ENCODE measurements at places on chromosomes 16 and 17. TPM values are rescaled to one million over a fixed set of nuclear protein-coding genes. Genes with fewer than 3 reads are reported as not detected.

- no peak overlapping the region for H3K4me3 ChIP-seq
- H3K4me1 ChIP-seq: no peaks in the 10 kb centered on the region
- no peaks in the 10 kb centered on the region for H3K36me3 ChIP-seq
Measured at GRCh38 chr17:13055131-13055530, 37.3 kb upstream of the ELAC2 start.

The ZNF423 gene
- 7.8 TPM for total RNA-seq

DNA sequence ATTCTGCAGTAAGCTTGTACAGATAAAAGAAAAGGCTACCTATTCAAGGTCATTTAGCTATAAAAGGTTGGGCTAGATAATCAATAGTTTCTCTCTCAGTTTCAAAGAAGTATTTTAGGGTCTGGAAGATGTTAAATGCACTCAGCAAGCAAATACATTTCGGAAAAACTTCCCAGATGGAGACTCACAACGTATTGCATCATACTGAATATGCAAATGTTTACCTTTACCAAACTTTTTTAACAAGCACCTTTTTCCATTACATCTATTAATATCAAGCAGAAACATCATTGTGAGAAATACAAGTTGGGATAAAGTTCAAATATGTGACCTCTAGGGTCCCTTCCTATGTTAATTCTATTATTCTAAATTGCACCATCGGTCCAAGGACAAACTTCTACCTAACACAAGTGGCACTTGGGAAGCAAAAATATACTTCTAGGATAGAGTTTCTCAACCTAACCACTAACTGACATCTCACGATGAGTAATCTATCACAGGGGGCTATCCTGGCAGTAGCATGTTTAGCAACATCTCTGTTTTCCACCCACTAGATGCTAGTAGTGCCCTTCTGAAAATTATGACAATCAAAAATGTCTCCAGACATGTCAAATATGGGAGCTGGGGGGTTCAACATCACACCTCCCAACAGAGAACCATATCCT, 14.5 kb downstream of the KANSL1 start:
- no peaks in the 10 kb centered on the region for H3K36me3 ChIP-seq
- H3K27ac ChIP-seq: peak overlapping the region; percentile 71
- no peak for DNase-seq

The MYOCD gene
- 3.3 TPM for total RNA-seq

The EVPLL gene
- 2.3 TPM for total RNA-seq

The SYCE1L gene
- 4.0 TPM for total RNA-seq

DNA sequence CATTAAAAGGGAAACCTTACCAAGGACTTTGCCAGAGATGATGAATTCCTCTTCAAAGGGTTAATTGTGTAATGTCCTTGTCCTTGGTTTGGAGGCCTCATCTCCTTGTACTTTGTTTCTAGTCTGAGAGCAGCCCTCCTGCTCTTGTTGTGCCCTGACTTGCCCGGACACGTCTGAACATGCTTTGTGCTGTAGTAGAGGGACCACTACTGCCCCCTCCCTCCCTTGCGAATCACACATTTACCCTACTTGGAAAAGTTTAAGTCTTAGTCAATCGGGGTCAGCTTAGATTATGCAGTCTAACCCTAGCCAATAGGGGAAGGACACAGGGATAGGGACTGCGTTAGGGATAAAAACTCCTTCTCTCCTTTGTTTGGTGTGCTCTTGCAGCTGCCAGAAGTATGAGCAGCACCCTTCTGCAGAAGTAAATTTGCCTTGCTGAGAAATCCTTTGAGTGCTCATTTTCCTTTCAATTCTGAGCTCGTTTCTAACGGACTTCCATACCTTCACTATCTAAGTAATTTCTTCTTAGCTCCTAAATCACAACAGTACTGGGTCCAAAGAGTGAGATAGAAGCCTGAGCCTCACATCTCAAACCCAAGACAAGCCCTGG, 26.4 kb upstream of the CLEC3A start:
- H3K27me3 ChIP-seq: no peaks in the 10 kb centered on the region
- H3K27ac ChIP-seq: no peak overlapping the region
- H3K36me3 ChIP-seq: no peaks in the 10 kb centered on the region
- no peak overlapping the region for H3K4me3 ChIP-seq
- H3K4me1 ChIP-seq: no peaks in the 10 kb centered on the region

GRCh38 chr16:16062023-16062937, 112.9 kb downstream of the ABCC1 start:
- no peaks in the 10 kb centered on the region for H3K4me1 ChIP-seq
- H3K27me3 ChIP-seq: no peaks in the 10 kb centered on the region
- H3K27ac ChIP-seq: no peak overlapping the region

DNA sequence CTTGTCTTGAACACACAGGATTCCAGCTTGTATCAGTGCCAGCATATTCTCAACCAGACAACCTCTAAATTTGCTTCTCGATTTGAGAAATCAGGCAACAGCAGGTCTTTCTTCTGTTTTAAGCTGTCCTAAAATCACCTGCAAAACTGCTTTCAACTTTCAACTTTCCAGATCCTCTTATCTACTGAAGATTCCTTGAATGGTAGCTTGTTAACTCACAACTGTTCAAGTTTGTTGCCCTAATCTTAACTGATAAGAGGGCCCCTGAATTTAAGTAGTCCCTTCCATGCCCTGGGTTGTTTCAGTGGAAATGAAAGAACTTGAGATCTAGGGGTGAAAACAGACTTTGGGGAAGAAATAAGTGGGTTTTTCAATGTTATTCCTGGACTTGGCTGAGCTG, 57.2 kb downstream of the CHD9 start:
- H3K4me3 ChIP-seq: no peak overlapping the region
- H3K27ac ChIP-seq: no peak overlapping the region
- no peak for DNase-seq
- H3K27me3 ChIP-seq: no peaks in the 10 kb centered on the region

The SUMO2 gene
- 344 TPM for total RNA-seq

The TMEM204 gene
- 26.6 TPM for total RNA-seq

- no peak overlapping the region for H3K4me3 ChIP-seq
- H3K36me3 ChIP-seq: no peaks in the 10 kb centered on the region
- H3K27me3 ChIP-seq: no peaks in the 10 kb centered on the region
- H3K27ac ChIP-seq: no peak overlapping the region
- H3K4me1 ChIP-seq: no peaks in the 10 kb centered on the region
Measured at GRCh38 chr16:26087091-26087490, 395.3 kb downstream of the HS3ST4 start.

GRCh38 chr17:71899317-71899716, 221.5 kb upstream of the SOX9 start:
- no peaks in the 10 kb centered on the region for H3K4me1 ChIP-seq
- no peaks in the 10 kb centered on the region for H3K36me3 ChIP-seq
- H3K4me3 ChIP-seq: no peak overlapping the region
- H3K27me3 ChIP-seq: no peaks in the 10 kb centered on the region

GRCh38 chr16:29028457-29029167, 43.8 kb downstream of the LAT start:
- H3K27me3 ChIP-seq: no peaks in the 10 kb centered on the region
- H3K4me1 ChIP-seq: no peaks in the 10 kb centered on the region
- H3K36me3 ChIP-seq: no peaks in the 10 kb centered on the region
- H3K27ac ChIP-seq: no peak overlapping the region
- H3K4me3 ChIP-seq: no peak overlapping the region

DNA sequence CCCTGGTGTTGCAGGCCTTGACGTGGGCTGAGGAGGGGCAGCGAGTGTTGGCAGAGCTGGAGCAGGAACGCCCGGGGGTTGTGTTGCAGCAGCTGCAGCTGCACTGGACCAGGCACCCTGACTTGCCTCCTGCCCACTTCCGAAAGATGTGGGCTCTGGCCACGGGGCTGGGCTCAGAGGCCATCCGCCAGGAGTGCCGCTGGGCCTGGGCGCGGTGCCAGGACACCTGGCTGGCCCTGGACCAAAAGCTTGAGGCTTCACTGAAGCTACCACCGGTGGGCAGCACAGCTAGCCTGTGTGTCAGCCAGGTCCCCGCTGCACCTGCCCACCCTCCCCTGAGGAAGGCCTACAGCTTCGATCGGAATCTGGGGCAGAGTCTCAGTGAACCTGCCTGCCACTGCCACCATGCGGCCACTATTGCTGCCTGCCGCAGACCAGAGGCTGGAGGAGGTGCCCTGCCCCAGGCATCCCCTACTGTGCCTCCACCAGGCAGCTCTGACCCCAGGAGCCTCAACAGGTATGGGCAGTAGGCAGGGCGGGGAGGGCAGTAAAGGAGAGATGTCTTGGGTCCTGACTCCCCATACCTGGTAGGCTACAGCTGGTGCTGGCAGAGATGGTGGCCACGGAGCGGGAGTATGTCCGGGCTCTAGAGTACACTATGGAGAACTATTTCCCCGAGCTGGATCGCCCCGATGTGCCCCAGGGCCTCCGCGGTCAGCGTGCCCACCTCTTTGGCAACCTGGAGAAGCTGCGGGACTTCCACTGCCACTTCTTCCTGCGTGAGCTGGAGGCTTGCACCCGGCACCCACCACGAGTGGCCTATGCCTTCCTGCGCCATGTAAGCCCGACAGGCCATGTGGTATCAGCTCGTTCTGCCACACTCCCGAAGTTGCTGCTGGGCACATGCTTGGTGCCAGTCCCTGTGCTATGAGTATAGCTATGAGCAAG, 5.6 kb downstream of the PLEKHG4 start:
- peaks cover 1% of the 10 kb centered on the region for H3K4me1 ChIP-seq
- H3K27ac ChIP-seq: no peak overlapping the region
- no peak overlapping the region for H3K4me3 ChIP-seq

DNA sequence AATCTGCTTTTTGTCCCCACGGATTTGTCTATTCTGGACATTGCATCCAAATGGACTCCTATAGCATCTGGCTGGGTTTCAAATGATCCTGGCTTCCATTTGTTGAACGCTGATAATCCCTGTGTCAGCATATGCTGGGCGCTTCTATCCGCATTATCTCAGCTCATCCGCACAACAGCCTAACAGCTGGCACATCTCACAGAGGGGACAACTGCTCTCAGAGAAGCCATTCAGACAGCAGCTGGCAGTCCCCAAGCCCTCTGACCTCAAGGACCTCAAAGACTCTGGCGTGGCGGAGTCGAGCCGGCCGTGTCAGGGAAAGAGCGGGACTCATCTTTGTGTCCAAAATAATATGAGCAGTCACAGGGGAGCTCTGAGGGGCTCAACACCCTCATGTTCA, 82.3 kb downstream of the NT5M start:
- no peak overlapping the region for H3K4me3 ChIP-seq
- no peaks in the 10 kb centered on the region for H3K36me3 ChIP-seq

The SOCS1 gene
- total RNA-seq: 11.8 TPM

The PROCA1 gene
- total RNA-seq: 2.0 TPM

The SNAI3 gene
- 1.9 TPM for total RNA-seq

DNA sequence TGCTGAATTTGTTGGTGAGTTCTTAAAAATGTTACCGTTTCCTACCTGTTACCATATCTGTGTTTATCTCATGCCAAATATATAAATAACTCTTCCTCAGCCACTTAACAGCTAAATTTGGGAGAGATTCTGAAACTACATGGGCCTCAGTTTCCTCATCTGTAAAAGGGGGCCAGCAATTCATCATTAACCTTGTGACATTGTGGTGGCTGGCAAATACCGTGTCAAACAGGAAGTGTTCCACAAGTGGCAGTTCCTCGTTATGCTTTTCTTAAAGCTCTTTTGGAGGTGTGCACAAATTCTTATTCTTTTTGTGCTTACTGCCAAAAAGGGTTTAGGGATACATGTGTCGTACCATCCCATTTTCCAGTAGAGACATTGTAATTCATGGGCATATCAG, 220.4 kb upstream of the CACNG5 start:
- no peak for DNase-seq
- H3K27ac ChIP-seq: no peak overlapping the region
- no peaks in the 10 kb centered on the region for H3K36me3 ChIP-seq

The TP53TG3B gene
- total RNA-seq: not detected

DNA sequence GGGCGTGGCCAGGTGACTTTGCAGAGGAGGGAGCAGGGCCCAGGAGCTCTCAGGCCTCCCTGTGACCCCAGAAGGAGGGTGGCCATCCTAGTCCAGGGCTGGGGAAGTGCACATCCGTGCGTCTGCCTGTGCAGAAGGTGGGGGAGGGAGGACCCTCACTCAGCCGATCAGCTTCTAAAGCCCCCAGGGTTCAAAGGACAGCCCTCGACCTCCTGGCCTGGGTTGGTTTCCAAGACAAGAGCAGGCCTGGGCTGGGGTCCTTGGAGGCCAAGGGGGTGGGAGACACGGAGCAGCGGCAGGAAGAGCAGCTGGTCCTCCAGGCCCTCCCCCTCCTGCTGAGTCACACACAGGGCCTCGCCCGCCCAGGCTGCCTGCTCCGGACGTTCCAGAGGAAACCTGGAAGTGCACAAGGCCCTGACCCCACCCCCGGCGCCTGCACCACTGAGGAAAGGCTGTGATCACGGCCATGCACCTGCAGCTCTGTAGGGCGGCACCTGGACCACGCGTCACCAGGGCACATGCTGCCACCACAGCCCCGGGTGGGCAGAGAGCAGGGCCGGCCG, 67.1 kb upstream of the ZNF469 start:
- H3K4me1 ChIP-seq: no peaks in the 10 kb centered on the region
- no peaks in the 10 kb centered on the region for H3K36me3 ChIP-seq
- peak; percentile 80 for DNase-seq
- no peak overlapping the region for H3K4me3 ChIP-seq
- peaks cover 37% of the 10 kb centered on the region for H3K27me3 ChIP-seq

GRCh38 chr17:12134101-12134500, 113.4 kb downstream of the MAP2K4 start:
- no peaks in the 10 kb centered on the region for H3K36me3 ChIP-seq
- DNase-seq: no peak
- H3K27me3 ChIP-seq: no peaks in the 10 kb centered on the region

DNA sequence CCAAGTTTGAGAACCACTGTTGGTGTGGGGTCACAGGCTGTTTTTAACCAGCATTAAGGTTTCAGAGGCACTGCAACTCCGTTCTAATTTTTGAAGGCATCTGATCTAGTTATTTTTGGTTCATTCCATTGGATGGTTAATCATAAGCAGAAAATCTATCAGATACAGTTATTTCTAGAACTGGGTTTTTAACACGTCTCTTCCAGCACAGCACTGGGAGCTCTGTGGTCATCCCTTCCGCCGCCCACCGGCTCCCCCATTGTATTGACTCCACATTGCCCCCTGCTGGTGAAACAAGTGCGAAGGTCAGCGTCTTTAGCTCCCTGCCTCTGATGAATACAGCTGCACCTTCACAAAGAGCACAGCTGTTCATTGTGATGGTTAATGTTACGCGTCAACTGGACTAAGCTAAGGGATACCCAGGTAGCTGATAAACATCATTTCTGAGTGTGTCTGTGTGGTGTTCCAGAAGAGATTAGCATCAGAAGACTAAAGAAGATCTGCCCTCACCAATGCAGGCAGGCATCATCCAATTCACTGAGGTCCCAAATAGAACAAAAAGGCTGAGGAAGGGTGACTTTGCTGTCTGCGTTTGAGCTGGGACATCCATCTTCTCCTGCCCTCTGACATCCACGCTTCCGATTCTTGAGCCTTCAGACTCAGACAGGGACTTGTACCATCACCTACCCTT, 8.5 kb downstream of the CCL18 start:
- H3K36me3 ChIP-seq: no peaks in the 10 kb centered on the region
- no peak overlapping the region for H3K4me3 ChIP-seq
- DNase-seq: peak; percentile 21
- no peaks in the 10 kb centered on the region for H3K27me3 ChIP-seq

The CDR2 gene
- total RNA-seq: 17.3 TPM
